Dorsolateral prefrontal cortex (tissue), 122 donors: ENCODE measurements at places on chromosomes 4 and X.

GRCh38 chr4:14620567-14621141 lies 381.6 kb upstream of the CPEB2 start:
- DNase-seq = no peak

- no peak for DNase-seq
These were observed 673.7 kb upstream of the GRID2 start for GRCh38 chr4:91630054-91630453.

GRCh38 chr4:186159613-186160012 lies 31.8 kb upstream of the CYP4V2 start:
- DNase-seq = no peak

DNA sequence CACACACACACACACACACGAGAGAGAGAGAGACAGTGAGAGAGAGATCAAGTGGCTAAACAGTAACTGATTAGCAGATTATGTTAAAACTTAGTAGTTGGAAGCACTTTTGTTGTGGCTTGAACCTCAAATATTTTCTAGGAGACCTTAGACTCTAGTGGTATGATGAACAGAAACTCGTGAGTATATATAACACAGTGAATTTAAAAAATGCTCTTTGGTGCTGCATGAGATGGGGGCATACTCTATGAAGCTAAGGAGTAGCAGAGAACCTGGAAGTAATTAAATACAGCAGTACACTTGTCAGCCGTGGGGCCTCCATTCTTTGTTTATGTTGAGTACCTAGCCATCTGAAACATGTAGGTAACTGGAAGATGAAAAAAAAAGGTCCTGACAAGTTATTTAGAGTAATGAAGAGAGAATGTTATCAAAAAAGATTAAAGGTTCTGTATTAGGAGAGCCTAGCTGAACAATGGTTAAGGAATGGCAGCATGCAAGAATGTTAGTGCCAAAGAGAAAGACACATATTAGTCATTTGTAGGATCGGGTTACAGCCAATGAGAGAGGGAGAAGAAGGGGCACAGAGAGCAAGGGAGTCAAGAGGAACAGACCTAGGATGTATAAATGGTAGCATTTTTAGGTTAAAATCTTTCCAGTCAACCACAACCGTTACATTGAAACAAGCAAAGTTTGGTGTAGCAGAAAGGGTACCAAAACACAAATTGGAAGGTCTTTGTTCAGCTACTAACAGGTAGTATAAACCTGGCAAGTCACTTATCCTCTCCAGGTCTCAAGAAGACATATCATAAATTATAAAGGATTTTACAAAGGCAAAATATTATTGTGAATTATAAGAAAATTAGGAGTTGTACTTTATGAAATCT lies 316.7 kb upstream of the DIPK2B start:
- DNase-seq = no peak

DNA sequence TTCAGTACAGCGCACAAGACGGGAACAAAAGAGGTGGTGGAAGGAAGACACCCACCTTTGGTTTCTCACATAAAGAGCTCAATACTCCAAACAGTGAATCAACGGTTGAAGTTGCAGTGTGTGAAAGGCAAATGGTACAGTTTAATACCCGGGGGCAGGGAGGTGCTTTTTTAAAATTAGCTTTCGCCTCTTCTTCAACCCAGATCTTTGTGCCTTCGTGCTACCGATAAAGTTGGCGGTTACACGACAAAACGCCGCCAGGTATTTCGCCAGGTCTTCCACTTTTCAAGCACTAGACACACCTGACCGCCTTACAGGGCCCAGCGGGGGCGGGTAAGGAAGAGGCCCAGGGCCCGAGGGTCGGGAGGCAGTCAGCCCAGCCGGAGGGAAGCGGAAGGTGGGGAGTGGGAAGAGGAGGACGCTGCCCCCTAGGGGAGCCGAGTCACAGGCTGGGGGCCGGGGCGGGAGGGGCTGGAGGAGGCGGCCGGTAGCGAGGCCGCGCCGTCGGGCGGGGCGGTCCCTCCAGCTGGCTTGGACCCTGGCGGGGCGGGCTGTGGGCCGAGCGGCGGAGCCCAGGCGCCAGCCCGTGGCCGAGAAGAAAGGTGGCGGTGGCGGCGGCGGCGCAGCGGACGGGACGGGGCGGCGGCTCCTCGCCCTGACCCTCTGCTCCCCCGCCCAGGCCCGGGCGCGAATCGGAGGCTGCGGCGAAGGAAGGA lies 16.0 kb downstream of the UTP3 start:
- DNase-seq = peak; percentile 36

- no peak for DNase-seq
These were observed 23.8 kb downstream of the RNF175 start for GRCh38 chr4:153735906-153736461.

DNA sequence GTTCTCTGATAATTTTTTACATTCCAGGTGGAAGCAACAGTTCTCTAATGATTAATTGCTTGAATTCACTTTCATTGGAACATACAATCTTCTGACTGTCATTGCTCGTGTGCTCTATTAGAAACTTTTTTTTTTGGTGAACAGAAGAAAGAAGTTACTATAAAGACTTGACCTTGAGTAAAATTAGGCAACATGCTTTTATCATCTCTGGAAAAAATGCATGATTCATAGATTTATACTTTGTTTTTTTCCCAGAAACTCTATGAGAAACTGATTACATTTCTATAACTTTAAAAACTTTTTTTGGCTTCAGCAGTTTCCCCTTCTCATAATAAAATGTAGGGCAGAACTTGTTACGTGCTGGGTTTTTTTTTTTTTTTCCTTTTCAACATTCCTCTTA lies 167.6 kb downstream of the ARHGAP10 start:
- DNase-seq = no peak

GRCh38 chr4:91471280-91471679 lies 832.5 kb upstream of the GRID2 start:
- peak; percentile 5 for DNase-seq

- DNase-seq = no peak
These were observed 427 bp downstream of the ZNF182 start for GRCh38 chrX:48003367-48003757.

- DNase-seq = no peak
These were observed 3.4 kb upstream of the SEC24D start for GRCh38 chr4:118839221-118839927.

DNA sequence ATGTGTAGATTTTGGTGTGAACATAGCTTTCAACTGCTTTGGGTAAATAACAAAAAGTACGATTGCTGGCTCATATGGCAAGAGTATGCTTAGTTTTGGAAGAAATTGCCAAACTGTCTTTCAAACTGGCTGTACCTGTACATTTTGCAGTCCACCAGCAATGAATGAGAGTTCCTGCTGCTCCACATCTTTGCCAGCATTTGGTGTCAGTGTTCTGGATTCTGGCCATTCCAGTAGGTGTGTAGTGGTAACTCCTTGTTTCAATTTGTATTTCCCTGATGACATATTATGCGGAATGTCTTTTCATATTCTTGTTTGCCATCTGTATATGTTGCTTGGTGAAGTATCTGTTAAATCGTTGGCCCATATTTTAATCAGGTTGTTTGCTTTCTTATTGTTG lies 20.6 kb upstream of the ALB start:
- DNase-seq = no peak

GRCh38 chr4:89204624-89205023 lies 93.3 kb downstream of the TIGD2 start:
- DNase-seq = no peak

GRCh38 chrX:42606591-42606990 lies 171.4 kb downstream of the PPP1R2C start:
- DNase-seq = no peak

DNA sequence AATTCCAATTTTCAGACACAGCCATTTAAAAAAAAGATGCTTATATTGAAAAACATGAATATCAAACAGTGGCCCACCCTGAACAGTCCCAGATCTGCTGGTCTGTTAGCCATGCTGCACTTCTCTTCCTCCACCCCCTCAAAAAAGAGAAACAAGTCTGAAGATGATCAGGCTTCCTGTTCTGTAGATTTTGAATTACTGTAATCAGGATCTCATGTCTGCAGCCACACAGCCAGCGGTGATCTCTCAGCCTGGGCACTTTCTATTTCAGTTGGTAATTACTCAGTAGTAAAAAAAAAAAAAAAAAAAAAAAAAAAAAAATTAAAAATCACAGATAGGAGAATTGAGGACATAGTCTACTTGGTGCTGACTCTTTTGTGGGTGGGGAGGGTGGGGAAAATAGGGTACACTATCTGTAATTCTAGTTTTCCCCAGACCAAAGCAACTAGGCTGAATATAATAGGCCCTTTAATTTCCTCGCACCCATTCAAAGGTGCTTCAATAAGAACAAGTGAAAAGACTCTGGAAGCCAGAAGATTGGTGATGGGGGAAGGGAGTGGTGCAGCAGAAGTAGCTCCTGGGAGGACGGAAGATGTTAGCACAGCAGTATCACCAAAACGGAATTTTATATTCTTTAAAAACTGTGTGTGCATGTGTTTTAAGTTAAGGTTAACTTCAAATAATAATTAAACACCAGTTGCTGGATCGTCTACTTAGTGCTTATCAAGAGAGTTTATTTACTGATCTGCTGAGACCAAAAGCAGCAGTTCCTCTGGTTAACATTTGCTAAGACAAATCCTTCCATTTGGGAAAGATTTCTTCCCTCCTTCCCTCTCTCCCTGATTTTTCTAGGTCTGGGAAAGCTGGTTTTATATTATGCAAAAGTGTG lies 47.0 kb downstream of the SPRY1 start:
- DNase-seq = no peak

DNA sequence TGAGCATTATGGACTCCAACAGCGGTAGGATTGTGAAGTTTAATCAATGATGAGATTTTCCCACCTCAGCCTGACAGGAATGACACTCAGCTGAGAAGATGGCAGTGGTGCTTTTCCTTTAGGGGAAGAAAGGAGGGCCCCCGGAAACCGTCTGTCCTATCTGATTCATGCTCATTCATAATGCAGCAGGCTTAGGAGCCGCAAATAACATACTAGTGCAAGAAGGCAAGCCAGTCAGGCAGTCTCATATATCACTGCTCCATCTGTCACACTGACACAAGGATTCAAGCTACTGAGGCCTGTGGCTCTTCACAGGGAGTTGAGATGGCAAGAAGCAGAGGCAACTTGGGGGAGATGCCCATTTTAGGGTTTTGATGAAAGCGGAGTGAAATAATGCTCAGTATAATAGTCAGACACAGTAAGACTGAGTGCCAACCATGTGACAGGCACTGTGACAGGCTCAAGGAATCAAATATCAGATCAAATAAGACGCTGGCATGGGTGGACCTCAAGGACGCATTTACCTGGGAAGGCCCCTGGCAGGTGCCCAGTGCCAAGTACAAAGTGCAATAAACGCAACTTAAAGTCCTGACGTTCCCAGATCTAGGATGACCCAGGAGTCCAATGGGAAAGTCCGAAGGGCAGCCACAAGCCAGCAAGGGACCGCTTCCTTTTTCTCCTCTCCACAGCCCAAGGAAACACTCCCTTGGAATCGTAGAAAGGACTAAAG lies 63.4 kb downstream of the FHDC1 start:
- no peak for DNase-seq

DNA sequence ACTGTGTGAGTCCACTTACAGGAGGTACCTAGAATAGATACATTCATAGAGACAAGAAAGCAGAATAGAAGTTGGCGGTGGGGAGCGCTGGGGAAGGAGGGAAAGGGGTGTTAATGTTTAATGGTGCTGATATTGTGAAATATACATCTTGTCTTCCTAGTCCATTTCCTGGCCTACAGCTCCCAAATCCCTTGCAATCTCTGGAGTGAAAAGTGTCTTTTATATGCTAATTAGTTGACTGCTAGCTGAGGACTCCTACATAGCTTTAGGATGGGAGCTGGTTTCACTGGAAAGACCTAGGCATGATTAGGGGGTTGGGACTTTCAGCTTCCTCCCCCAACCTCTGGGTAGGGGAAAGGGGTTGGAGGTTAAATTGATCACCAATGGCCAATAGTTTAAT lies 36.0 kb downstream of the FUNDC1 start:
- DNase-seq = no peak

DNA sequence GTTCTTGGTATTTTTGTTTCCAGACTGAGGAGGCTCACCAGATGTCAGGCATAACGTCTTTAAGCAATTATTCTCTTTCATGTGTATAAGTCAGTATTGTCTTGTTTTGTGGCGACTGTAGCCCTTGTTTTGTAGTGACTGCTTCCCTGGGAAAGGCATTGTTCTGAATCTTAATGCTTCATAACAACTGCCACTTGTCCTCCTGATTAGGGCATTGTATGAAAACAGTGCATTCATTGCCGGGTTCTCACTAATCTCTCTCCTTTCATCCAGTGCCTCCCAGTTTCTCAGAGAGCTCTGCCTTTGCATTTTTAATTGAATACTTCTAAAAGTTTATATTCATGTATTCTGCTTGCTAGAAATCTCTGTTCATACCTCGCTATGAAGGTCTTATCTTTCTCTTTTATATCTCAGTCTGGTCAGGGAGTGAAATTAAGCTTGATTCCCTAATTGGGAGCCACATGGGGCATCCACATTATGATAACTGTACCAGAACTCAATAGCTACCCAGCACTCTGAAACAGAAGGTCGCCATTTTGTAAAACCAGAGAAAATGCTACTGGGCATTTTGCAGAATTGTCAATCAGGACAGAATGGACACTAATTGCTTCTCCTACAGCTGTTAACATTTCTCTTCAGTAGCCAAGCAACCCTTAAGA lies 149.8 kb downstream of the GBA3 start:
- DNase-seq = no peak

DNA sequence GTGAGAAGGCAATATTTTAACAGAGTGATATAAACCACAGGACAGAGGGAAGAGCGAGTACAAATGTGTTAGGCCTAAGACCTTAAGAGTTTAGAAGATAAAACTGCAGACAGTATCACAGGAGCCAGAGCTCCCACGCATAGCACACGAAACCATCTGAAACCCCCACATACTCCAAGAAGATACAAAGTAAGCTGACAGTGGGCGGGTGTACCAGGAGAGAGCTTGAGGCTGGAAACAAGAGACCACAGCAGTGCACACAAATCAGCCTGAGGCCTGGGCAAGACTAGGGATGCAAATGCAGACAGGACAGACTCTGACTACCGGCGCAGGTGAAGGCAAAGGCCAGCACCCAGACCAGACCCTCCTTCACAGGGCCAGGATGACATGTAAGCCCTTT lies 54.1 kb upstream of the ARHGAP24 start:
- DNase-seq = no peak

DNA sequence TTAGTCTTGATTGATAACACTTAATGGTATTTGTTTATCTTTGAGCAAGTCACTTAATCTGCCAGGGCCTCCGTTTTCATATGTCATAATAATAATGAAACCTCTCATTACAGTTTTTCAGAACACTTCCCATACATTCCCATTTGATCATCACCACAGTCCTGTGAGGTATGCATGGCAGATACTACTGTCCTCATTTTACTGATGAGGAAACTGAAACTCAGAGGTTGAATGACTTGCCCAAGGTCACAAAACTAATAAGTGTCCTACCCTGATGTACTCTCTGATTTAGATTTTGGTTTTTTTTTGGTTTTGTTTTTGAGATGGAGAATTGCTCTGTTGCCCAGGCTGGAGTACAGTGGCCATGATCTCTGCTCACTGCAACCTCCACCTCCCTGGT lies 25.7 kb downstream of the ZFX start:
- DNase-seq = no peak

- DNase-seq = no peak
These were observed 30.6 kb upstream of the ANTXR2 start for GRCh38 chr4:80103629-80104028.
